Activated naive CD4-positive, alpha-beta T cell treated with anti-CD3 and anti-CD28 coated beads, Interleukin-2, amount 50 U/mL, for 16 hours (primary cell): ENCODE measurements at places on chromosomes 11 and 22.

DNA sequence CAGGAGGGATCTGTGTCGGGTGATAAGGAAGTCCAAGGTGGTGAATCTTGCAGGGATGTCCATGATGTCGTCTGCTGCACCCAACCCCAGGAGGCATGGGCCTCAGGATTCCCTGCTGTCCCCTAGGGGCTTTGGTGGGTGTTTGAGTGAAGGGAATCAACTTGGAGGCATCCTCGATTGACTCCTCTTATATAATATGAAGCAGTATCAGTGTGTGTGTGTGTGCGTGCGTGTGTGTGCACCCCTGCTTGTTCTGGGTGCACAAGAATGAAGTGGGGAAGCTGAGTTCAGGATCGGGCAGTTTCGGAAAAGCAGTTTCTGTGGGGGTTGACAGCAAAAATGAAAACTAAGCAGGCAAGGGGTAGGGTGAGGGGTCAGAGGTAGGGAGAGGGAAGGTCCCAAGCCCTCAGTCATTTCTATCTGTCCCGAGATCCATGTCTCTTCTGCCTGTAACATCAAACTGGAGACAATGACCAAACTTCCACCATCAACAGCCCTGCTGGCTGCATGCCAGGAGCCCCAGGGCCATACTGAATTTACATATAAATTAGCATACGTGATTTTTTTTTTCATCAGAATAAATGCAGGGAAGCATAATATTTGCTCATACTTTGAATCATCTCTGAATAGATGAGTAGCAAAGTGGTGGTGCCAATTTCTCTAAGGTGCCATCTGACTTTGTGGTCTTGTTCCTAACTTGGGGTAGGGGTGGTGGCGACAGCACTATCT, 2.0 kb downstream of the NTM start:
- DNase-seq: no peak

GRCh38 chr11:76610871-76611475, 59.6 kb downstream of the LRRC32 start:
- no peak for DNase-seq

DNA sequence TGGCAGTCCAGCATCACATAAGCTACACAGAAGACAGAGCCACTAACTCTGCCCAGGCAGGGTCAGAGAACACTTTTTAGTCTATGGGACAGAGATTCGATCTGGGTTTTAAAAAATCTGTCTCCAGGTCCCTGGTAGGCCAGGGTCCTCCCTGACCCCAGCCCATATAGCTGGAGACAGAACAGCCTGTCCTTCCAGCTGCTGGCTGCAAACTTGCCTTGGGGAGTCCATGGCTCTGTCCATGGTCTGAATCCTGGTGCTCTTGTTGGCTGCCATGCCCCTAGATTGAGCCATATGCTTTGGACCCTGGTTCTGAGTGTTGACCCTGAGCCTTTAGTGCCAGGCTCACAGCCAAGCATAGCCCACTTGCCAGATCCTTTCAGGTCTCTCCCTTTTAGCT, 13.3 kb upstream of the LIPT2 start:
- no peak for DNase-seq

DNA sequence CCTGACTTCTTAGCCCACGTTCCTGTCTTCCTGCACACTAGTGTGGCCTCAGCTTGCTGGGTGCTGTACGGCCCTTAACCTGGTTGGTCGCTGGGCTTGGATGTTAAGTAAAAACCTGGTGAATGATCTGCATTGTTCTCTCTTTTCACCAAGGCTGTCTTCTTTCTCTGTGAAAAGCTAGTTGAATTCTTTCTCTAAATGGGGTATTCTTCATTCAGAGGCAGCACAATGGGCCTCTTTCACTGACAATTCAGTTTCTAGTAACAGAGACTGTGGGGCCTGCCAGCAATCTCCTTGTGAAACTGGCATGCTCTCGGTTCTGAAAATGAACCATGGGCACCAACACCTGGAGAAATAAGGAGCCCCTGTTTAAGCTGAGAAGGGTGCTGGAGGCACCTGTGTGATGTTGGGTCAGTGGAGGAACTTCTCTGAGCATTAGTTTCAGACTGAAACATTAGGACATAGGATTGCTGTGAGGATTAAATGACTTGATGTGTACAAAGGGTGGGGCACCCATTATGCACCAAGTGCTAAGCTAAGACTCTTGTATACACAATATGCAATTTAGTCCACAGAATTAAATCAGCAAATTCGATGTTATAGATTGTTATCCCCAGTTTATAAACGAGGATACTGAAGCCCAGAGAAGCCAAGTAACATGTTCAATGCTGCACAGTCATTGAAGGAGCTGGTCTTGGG, 33.1 kb upstream of the ELF5 start:
- no peak for DNase-seq

DNA sequence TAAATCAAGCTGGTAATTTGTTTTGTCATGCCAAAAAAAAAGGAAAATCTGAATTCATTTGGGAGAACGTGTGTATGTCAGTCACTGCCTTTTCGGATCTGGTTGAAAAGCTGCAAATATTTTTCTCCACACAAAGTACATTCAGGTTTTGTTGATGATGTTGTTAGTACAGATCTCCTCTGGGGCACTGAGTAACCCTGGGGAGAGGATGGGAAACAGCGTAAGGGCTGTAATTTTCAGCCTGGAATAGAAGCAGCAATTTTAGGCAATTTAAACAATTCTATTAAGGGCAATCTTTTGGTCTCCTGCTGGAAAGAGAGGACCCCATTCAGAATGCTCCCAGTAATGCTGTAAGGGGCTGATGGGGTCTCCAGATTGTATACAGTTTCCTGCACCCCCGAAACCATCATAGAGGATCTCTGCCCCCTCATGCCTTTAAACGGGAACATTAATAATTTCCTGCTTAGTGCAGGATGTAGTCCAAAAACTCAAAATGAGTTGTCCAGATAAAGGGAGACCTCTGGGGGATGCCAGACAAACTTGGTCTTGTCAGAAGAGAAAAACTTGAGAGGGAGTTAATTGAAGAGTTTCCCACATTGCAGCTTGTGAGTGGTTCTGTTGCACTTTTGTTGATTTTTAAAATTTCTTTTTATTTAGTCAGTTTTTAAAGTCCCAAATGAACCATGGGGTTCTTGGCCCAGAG, 132.3 kb downstream of the COMMD9 start:
- DNase-seq: no peak

DNA sequence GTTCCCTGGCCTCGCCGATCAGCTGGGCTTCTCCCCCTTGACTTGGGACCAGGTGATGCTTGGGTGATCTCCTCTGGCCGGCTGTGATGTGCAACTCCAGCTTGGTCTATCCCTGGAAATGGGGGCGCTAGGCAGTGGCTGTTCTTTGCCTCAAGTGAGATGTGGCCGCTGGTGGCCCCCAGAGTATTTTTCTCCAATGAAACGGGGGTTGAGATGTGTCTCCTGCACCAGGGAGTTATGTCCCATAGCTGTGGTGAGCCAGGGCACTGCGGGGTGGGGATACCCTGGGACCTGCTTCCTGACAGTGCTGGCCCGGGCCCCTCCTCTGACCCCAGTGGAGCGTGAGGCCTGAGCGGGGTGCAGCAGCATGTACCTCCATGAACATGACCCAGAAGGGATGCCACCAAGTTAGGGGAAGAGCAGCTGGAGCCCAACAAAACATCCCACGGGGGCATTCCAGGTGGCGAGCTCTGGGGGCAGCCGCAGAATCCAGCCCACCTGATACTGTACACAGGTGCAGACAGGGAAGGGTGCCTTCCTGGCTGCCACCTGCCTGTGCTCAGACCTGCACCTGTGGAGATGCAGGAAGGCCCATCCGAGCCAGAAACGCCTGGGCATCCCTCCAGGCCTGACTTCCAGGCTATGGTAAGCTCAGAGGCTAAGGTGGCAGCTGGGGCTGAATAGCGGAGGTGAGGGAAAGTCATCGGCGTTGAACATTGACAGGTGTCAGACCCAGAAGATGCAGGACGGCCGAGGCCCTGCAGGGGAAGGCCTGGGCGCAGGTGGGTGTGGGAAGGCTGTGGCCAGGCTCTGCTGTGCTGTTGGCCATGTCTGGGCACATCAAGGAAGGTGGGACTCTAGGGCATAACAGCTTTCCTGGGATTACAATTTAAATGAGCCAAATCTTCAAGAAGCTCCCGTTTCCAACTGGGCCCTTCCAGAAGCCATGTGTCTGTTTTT, 97.3 kb downstream of the CTTN start:
- no peak for DNase-seq

GRCh38 chr11:47553406-47553743, 443 bp upstream of the CELF1 start:
- DNase-seq: no peak

DNA sequence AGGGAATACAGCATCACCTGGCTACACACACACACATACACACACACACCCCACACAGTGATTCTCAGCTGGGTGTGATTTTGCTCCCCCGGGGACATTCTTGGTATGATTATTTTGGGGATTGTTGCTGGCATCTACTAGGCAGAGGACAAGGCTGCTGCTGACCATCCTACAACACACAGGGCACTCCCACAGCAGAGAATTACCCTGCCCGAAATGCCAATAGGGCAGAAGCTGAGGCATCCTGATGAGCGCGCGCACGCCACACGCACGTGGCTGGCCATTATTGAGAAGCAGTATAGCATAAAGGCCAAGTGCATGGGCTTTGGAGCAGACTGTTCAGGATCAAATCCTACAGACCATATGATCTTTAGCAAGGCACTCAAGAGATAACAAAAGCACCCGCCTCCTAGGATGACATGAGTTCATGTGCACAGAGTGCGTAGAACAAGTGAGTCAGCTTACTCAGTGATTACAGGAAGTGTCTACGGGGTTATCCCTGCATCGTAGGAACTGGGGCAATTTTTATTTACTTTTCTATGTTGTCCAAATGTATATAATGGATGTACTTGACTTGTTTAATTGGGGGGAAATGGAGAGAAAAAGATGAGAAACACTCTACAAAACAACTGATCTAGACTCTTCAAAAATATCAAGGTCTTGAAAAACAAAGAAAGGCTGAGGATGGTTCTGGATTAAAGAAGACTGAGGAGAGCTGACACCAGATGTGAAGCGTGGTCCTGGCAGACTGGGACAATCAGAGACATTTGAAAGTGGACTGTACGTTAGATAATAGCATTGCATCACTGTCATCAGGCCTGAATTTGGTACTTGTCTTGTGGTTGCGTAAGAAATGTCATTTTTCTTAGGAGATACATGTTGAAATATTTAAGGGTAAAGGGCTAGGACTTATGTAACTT, 7.2 kb upstream of the EHD1 start:
- no peak for DNase-seq

- DNase-seq: no peak
These were observed 14.8 kb upstream of the PICK1 start for GRCh38 chr22:38042488-38042790.
